ENCODE measurements at places on chromosomes 3 and 15. TPM values are rescaled to one million over a fixed set of nuclear protein-coding genes. Genes with fewer than 3 reads are reported as not detected.

The TJP1 gene
- 53.7 TPM for total RNA-seq

The CILP gene
- 0.26 TPM for total RNA-seq

The UBA3 gene
- total RNA-seq = 93.3 TPM

The THBS1 gene
- 631 TPM for total RNA-seq

The PRICKLE2 gene
- 29.4 TPM for total RNA-seq

The EHD4 gene
- total RNA-seq = 9.5 TPM

The SLCO2A1 gene
- under 0.01 TPM for total RNA-seq

The APBA2 gene
- 18.2 TPM for total RNA-seq

The CCDC54 gene
- not detected for total RNA-seq

GRCh38 chr3:178480795-178481194, 55.4 kb upstream of the KCNMB2 start:
- H3K4me3 ChIP-seq = no peak overlapping the region
- no peak overlapping the region for H3K27ac ChIP-seq
- no peak for DNase-seq

DNA sequence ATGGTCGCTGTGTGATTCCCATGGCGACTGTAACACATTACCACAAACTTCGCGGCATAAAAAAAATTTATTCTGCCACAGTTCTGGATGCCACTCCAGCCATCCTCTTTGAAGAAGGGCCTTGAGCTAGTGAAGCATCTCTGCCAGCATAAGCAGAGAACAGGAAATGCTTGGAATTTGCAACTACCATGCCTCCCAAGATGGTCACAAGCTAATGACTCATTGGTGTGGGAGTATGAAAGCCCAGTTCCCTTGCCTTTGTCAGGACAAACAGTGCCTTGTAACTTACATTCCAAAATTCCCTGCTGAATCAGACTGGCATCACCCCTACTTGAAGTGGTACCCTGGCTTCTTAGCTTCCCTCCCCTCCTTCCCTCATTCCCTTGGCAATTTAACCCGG, 129.7 kb downstream of the PROS1 start:
- no peaks in the 10 kb centered on the region for H3K36me3 ChIP-seq
- H3K27me3 ChIP-seq = no peaks in the 10 kb centered on the region
- H3K4me3 ChIP-seq = no peak overlapping the region
- no peak overlapping the region for H3K27ac ChIP-seq

DNA sequence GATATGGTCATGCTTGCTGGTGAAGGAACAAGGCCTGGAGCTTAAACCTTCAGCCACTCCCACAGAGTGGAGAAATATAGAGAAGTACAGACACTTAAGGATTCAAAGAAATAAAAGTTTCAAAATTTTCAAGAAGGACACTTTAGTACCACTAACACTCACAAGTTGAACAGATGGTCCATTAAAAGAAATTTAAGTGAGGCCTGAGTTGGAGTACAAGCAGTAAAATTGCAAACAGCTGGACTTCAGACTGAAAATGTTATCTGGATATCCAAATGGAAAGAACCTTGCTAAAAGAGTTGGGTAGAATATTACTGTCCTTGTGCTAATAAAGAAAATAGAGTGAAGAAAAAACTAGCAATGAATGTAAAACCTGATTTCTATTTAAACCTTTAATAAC, 397.1 kb upstream of the KCNMB2 start:
- H3K27me3 ChIP-seq = no peaks in the 10 kb centered on the region
- no peaks in the 10 kb centered on the region for H3K4me1 ChIP-seq
- H3K27ac ChIP-seq = no peak overlapping the region
- H3K4me3 ChIP-seq = no peak overlapping the region

DNA sequence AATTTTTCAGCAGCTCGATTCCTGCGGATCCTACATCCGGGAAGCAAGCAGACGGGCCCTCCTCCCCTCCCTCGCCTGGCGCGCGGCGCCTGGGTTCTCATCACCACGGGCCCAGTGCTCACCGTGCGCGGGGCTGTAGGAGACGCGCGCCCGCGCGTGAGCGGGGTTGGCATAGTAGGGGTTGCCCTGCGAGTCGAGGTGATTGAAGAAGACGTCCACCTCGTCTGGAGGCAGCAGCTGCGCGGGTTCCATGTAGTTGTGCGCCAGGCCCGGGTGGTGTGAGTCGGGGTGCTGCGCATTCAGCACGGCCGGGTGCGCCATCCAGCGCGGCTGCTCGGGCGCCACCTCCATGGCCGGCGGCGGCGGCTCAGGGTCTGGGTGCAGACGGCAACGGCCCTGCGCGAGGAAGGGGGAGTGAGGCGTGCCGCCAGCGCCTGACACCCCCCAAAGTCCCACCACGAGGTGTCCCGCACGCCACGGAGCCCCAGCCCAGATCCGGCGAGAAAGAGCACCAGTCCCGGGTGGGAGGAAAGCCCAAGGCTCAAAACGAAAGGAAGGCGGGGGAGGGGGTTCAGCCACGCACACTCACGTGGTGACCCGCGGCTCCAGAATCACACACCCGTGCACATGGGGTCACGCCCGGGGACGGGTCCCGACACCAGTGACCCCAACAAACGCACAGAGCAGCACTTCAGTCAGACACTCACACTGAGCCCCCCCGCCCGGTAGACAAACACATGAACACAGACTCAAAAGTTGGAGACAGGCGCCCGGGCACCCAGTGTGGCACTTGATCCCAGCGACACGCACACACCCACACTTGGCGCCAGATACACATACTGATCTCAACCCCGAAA, 6.1 kb downstream of the GATA2 start:
- H3K27ac ChIP-seq = peak overlapping the region; percentile 30
- peaks cover 31% of the 10 kb centered on the region for H3K27me3 ChIP-seq
- no peak for DNase-seq
- peak overlapping the region; percentile 29 for H3K4me3 ChIP-seq
- H3K36me3 ChIP-seq = no peaks in the 10 kb centered on the region

DNA sequence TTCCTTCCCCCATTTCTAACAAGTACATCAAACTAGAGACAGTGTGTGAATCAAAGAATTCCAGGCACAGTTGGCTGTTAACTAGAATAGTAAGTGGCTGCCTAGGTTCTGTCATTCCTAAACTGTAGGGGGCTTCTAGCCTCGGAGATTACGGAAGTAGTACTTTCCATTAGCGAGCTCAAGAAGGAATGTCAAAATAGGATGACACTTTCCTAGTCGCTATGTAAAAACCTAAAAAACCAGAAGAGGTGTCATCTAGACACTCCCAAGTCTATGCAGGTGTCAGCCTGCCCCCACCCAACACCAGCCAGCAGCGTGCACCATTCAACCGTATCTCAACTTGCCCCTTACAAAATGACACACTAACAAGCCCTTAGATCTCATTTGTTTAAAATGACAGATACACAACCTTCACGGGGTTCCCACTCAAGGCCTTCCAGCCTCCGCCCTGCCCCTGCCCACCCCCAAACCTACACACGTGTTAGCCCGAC, 874 bp downstream of the INO80 start:
- no peaks in the 10 kb centered on the region for H3K36me3 ChIP-seq
- H3K4me1 ChIP-seq = peaks cover 3% of the 10 kb centered on the region
- DNase-seq = peak; percentile 66
- no peaks in the 10 kb centered on the region for H3K27me3 ChIP-seq

GRCh38 chr3:193046371-193046770, 128.7 kb upstream of the MB21D2 start:
- DNase-seq = no peak
- no peak overlapping the region for H3K27ac ChIP-seq
- H3K4me3 ChIP-seq = no peak overlapping the region
- no peaks in the 10 kb centered on the region for H3K27me3 ChIP-seq
- peaks cover 2% of the 10 kb centered on the region for H3K4me1 ChIP-seq

- no peak overlapping the region for H3K27ac ChIP-seq
- H3K27me3 ChIP-seq = peaks cover 55% of the 10 kb centered on the region
- H3K4me1 ChIP-seq = no peaks in the 10 kb centered on the region
- no peaks in the 10 kb centered on the region for H3K36me3 ChIP-seq
Measured at GRCh38 chr3:49867871-49868321, 1.8 kb downstream of the CAMKV start.

- H3K27ac ChIP-seq = peak overlapping the region; percentile 60
- peak; percentile 98 for DNase-seq
- peaks cover 12% of the 10 kb centered on the region for H3K4me1 ChIP-seq
- H3K4me3 ChIP-seq = no peak overlapping the region
- no peaks in the 10 kb centered on the region for H3K27me3 ChIP-seq
Measured at GRCh38 chr3:11159421-11159904, 5.2 kb downstream of the HRH1 start.

DNA sequence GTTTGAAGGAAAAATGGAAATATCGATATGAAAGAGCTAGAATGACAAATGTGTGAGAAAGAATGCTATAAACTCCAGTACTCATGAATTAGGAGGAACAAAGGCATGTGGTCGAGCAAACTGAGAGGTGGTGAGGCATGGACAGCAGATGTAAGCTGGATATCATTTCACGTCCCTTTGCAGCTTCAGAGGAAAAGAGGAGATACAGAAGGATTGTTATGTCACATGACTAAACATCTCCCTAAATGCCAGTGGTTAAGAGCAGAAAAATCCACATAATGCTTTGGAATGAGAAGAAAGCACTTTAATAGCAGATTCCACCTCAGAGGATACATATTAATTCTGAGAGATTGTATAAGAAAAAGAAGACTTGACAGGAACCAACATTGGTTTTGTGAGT, 248.7 kb downstream of the ZIC4 start:
- H3K36me3 ChIP-seq = no peaks in the 10 kb centered on the region
- H3K4me1 ChIP-seq = no peaks in the 10 kb centered on the region
- no peak overlapping the region for H3K27ac ChIP-seq
- H3K4me3 ChIP-seq = no peak overlapping the region
- H3K27me3 ChIP-seq = no peaks in the 10 kb centered on the region
- peak; percentile 7 for DNase-seq

DNA sequence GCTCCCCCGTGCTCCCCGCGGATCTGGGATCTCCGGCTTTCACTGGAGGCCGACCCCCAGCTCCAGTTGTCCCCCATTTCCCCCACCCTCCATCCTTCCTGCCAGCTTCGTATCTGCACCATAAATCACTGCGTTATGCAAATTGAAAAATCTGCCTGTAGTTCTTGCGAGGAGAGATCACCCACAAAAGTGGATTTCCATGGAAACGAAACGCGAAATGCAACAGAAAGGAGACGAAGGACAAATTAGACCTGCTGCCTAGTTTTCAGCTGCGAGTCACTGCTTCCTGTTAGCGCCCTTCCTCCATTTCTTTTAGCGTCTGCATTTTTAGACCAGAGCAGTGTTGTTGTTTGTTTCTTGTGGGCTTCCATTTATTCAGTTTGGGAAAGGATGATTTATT, 127.1 kb upstream of the ATP10A start:
- no peaks in the 10 kb centered on the region for H3K4me1 ChIP-seq
- no peaks in the 10 kb centered on the region for H3K27me3 ChIP-seq
- no peak for DNase-seq
- no peaks in the 10 kb centered on the region for H3K36me3 ChIP-seq

DNA sequence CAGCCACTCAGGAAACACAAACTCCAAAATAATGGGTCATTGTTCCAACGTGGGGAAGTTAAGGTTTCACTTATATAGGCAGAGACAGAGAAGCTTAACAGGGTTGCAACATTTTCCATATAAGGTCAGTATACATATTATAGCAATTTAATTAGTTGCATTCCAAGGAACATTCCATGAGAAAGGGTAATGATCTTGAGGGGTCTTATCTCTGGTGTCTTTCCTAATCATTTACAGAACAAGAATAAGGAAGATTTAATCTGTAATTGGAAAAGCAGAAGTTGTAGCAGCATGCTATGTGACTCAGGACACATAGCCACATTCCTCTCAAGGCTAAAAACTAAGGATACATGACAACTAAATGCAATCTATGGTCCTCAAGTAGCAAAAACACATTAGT, 4.9 kb downstream of the MNS1 start:
- no peaks in the 10 kb centered on the region for H3K27me3 ChIP-seq
- no peaks in the 10 kb centered on the region for H3K4me1 ChIP-seq
- H3K36me3 ChIP-seq = no peaks in the 10 kb centered on the region
- H3K27ac ChIP-seq = no peak overlapping the region
- no peak overlapping the region for H3K4me3 ChIP-seq
- DNase-seq = no peak

GRCh38 chr3:162217647-162218046, 721.0 kb downstream of the OTOL1 start:
- no peak for DNase-seq
- H3K27ac ChIP-seq = no peak overlapping the region
- H3K36me3 ChIP-seq = no peaks in the 10 kb centered on the region
- no peaks in the 10 kb centered on the region for H3K4me1 ChIP-seq

DNA sequence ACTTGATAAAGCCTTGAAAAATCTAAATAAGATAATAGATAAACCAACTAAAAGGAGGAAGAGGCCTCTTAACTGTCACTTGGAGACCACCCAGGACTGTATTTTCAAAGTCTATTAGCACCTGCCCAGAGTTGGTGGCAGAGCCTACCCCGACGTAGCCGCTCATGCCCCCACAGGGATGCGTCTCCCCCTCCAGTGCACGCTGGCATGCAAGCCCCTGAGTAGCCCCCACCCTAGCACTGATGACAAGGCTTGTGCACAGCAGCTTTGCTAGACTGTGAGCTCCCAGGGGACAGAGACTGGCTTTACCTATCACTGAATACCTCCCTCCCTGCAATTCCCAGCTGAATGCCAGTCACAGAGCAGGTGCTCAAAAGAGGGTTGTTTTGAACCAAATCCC, 54.1 kb upstream of the HES1 start:
- no peak for DNase-seq
- H3K27ac ChIP-seq = no peak overlapping the region
- no peaks in the 10 kb centered on the region for H3K36me3 ChIP-seq
- no peak overlapping the region for H3K4me3 ChIP-seq
- H3K4me1 ChIP-seq = no peaks in the 10 kb centered on the region

DNA sequence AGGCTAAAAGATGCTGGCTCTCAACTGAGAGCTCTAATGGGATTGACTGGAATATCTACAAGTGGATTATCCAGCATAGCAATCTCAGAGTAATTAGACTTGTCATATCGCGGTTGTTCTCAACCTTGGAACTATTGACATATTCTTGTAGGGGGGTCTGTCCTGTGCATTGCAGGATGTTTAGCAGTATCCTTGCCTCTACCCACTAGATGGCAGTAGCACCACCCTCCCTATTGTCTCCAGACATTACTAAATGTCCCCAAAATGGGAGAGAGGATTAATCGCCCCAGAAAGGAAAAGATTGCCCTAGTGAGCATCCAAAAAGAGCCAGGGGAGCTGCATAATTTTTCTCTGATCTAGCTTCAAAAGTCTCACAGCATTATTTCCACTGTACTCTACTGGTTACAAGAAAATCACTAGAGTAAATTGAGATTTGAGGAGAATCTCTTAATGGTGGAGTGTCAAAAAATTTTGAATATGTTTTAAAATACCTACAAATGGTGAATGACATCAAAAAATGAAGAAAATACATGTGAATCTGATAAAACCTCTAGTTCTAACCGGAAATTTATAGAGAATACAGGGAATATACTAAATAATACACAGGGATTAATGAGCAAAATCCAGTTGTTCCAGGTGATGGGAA, 388.2 kb upstream of the AGTR1 start:
- H3K27me3 ChIP-seq = no peaks in the 10 kb centered on the region
- no peaks in the 10 kb centered on the region for H3K36me3 ChIP-seq
- no peaks in the 10 kb centered on the region for H3K4me1 ChIP-seq
- DNase-seq = peak; percentile 40
- no peak overlapping the region for H3K27ac ChIP-seq

- H3K4me3 ChIP-seq = no peak overlapping the region
- H3K36me3 ChIP-seq = no peaks in the 10 kb centered on the region
- H3K27me3 ChIP-seq = no peaks in the 10 kb centered on the region
Measured at GRCh38 chr3:15385901-15386653, 41.3 kb downstream of the METTL6 start.

All from fibroblast of lung (primary cell).